NCI-H1092 treated with DMSO at 0.1 percent for 48 hours (cell line): ENCODE measurements at places on chromosomes 6 and 20.

DNA sequence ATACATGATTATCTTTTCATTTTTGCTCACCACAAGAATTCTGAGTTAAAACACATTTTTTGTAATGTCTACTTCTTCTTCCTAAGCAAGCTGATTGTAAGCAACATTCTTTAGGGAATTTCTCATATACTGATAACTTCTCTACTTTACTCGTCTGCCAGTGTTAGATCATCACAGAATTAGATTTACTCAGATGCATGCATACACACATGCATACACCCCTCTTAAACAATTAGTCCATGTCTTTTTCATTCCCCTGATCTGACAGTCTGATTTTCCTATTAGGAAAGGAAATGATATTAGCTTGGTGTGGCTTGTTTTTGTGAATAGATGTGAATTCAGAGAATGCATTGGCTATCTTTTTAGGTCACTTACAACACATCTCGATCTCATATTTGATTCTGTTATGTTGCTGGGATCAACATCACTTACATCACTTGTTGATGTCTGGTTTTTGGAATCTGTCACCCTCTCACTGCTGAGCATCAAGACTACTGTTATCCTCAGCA is 91.4 kb downstream of the FIG4 start:
- DNase-seq = no peak

- DNase-seq = no peak
These were observed 955.4 kb upstream of the ADGRB3 start for GRCh38 chr6:67679566-67680296.

DNA sequence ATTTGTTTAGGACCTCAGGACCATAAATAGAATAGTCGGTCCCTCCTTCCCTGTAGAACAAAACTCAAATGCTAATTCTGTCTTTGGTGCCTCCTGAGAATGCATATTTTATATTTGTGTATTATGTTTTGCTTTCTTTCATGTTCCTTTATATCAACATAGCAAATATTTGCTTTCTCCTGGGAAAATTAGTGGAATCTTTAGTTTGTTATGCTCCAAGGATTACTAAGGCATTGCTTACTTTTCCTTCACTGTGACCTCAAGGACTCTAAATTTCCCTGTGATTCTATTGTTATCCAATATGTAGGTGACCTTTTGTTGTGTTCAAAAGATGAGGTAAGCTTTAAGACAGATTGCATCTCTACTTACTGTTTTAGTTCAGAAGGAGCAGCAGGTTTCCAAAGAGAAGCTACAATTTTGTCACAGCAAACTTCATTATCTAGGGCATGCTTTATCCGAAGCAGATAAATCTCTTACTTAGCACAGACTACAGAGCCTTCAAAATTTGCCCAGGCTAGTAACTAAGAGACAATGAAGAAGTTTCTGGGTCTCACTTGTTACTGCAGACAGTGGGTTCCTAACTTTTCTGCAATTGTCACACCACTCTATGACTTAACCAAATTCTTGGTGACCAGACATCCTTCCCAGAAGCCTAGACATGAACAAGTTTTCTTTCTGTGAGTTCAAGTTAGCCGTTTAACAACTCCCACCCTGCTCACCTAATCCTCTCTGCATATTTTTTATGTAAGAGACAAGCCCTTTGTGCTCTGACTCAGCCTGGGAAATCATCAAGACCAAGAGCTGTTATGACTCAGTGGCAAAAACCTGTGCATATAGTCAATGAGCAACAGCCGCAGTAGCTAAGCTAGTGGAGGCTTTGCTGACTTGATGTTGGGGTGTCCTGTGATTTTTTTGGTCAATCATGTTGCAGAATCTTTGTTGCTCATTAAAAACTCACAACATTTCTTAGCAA is 378.8 kb downstream of the QKI start:
- no peak for DNase-seq

DNA sequence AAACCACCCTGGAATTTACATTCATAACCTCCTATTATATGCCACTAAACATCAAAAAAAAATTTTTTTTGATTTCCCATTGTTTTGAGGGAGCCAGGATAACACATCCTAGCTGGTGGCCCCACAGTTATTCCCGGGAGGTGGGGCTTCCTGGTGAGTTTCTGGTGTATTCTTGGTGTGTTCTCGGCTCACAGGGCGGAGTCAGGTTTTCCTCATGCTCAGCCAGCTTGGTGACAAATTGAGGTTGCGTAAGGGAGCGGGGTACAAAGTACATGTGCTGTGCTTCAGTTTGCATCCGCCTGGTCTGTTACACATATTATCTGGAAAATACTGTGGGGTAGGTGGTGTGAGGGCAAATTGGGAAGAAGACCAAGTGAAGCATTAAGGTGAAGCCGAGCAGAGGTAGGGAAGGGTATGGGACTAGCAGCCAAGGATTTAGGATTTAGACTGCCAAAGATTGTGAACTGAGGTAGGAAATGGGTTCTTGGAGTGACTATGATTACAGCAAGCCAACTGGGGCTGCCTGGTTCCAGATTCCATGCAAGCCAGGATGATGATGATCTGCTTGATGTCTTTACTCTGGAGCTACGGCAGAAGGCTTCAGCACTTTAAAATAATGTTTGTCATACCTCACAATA is 46.2 kb upstream of the EEF1A1 start:
- no peak for DNase-seq

- no peak for DNase-seq
These were observed 61.1 kb downstream of the TAF4 start for GRCh38 chr20:62004614-62005013.

GRCh38 chr20:63027922-63028389 is 21.2 kb upstream of the BHLHE23 start:
- peak; percentile 30 for DNase-seq

DNA sequence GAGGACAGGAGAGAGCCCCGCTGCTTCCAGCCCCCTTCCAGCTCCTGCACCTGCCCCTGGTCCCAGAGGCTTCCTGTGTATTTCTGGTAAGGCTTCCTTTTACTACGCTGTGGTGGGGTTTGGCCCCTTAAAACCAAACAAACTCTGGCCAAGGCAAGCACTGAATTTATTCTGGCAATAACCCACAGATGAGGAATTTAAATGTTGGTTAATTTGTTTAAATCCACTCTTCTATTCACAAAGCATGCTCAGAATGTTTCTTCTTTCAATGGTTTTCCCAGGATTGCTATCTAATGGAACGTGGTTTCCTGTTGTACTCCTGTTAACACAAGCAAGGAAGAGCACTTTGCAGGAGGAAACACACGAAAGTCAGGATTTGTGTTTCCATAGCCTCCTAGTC is 236.5 kb upstream of the FOXQ1 start:
- no peak for DNase-seq

GRCh38 chr6:167311286-167311685 is 13.6 kb upstream of the TTLL2 start:
- peak; percentile 18 for DNase-seq

DNA sequence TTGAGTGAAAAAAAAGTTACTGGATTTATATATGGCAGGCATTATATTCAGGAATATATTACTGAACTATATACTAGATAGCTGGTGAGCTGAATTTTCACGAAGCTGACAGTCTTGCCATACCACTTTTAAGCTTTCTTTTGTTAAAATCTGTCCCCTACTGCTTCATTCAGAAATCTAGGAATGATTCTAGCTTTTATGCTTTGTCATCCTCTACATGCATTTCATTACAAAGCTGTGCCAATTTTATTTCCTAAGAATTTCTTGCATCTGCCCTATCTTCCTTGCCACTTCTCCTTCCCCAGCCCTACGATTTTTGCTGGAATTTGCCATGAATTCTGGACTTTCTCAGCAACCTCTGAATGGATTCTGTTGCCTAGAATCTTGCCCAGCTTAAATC is 158.5 kb upstream of the ADGRB3 start:
- DNase-seq = no peak

DNA sequence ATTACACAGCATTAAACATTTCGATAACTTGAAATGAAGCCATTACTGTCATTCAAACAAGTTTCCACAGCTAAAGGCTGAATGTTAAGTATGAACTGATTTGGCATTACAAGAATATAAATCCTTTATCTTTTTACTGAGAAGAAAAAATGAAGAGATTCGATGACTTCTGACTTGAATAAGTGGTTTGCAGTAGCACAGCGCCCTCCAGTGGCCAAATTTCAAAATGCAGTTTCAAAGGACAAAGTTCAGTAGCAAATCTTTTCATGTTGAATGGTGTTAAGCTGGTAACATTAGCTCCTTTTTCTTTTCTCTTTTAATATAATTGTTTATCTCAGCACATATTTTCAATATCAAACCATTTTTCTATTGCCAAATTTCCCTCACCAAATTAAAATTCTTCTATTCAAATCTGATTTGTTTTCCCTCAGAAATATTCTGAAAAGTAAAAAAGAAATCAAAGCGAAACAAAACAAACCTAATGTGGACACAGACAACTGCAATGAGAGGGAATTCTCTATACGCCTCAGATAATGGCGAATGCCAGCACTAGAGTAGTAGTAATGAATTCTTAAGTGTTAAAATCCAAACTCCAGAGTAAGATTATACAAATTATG is 145.7 kb downstream of the BTBD9 start:
- DNase-seq = peak; percentile 62

DNA sequence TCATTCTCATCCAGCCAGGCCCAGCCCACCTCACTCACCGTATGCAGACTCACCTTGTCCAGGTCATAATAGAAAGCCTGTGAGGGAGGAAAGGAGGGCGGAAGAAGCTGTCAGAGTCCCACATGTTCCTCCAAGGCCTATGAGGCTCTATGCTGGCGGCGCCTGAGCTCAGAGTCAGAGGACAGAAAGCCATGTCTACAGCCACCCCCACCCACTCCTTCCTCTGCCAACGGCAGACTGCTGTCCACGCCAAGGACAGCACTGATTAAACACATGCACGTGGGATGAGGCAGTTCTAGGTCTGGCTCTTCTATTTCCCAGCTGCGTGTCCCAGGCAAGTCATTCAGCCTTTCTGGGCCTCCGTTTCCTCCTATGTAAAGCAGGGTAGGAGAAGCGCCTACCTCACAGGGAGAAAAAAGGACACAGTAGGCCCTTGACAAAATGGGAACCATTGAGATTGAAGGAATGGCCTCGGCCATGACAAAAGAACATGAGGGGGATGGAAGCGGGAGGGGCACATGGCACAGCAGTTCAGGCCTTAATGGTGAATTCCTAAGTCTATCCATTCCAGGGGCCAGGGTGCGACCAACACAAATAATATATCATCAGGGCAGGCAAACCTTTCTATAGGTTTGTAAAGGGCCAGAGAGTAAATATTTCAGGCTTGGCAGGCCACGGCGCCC is 80.1 kb downstream of the RIPOR3 start:
- no peak for DNase-seq

GRCh38 chr6:36241728-36242127 is 28.1 kb upstream of the PNPLA1 start:
- DNase-seq = no peak

DNA sequence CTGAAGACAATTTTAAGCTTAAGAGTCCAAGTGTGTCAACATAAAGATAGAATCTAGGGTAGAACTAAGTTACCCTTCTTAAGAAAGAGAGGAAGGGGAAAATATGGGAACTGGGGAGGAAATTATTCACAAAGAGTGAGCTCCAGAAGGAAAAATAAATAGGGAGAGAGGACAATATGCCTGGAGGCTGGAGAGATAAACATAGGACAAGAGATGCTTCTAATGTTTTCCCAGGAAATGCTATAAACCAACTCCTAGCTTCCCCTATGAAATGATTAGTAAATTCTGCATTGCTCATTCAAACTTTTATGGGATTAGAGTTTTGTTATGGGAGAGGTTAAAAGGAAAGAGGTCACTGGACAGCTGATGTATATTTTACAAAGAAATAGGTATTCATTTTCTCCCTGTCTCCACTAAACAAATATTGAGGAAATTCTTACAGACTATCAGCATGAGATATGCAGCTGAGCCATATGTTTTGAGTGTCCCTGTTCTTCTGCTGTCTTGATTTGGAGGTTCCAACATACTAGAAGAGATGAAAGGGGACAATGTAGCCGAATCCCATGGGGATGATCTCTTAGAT is 22.0 kb downstream of the TPD52L1 start:
- no peak for DNase-seq

DNA sequence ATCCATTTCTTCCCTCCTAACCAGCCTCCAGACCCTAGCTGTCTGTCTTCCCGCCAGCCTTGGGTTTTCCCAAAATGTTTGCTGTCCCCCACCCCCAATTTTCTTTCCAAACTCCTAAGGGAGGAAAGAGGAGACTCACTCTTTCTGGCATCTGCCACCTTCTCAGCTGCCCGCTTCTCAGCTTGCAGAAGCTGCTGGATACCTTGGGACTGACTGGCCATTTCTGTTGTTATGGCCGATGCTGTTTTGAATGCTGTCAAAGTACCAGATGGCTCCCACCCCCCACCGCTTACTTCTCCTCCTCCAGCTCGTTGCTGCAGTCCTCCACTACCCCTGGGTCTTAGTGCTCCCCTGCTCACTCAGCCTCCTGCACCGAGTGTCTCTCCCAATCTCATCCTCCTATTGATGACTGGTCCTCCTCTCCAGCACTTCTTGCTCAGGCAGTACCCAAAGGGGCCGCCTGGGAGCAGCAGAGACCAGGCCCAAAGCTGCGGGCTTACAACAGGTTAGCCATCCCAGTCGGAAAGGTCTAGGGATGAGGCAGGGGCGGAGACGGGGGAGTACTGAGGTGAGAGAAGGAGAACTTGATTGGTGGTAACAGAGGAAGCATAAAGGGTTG is at the start of gene ATP6V1G2:
Gene ATP6V1G2, minus strand, starts transcription at position 270 of the 619 bp plus-strand sequence. Its CDS starts 49 bp downstream, at position 221.
- peak; percentile 70 for DNase-seq

GRCh38 chr6:113695516-113695915 is 161.6 kb upstream of the MARCKS start:
- no peak for DNase-seq

- no peak for DNase-seq
These were observed 17.4 kb upstream of the RAB32 start for GRCh38 chr6:146526192-146526591.

GRCh38 chr6:12068899-12069557 is 56.9 kb downstream of the HIVEP1 start:
- DNase-seq = no peak

DNA sequence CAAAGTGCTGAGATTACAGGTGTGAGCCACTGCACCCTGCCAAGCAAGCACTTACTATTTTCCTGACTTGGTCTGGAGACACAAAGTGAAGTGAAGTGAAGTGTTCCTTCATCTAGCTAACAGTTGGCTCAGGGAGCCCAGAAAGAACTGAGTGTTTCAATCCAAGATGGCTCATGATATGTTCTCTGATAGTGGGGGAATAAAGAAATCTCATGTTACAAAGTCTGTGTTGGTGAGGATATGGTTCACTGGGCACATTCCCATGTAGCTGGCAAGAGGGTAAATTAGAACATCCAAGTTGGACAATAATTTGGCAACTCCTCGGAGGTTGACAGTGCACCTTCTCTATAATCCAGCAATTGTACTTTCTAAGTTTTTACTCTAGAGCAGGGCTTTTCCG is 5.0 kb upstream of the ITPR3 start:
- no peak for DNase-seq

DNA sequence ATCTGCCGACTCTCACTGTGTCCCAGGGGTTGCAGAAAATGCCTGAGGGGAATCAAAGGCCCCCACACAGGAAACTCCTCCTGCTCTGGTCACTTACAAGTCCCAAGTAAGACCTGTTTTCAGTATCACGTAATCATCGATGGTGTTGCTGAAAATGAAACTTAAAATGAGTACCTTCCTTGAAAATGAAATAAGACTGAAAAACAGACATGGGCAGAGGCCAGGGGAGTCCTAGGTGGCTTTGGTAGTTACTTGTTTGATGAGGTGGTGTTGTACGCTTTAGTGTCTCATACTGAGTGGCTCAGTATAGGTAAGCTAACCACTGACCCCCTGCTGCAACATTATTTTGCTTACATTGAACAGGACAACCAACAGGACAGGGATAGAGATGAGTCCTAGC is 43.0 kb upstream of the SYNCRIP start:
- no peak for DNase-seq

GRCh38 chr6:163771180-163771579 is 356.7 kb downstream of the QKI start:
- DNase-seq = no peak
